ENCODE measurements at places on chromosomes 5 and 9.

DNA sequence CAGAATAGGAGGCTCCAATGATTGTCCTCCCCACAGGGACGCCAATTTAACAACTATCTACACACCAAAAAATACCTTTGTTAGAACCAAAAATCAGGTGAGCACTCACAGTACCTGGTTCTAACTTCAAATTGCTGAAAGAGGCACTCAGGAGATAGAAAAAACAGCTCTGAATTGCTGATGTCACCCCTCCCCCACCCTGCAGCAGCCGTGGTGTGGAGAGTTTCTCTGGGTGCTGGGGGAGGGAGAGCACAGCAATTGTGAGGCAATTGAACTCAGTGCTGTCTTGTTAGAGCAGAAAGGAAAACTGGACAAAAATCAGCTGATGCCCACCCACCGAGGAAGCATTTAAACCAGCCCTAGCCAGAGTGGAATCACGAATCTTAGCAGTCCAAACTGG is 41.8 kb downstream of the TNFSF8 start:
- DNase-seq: no peak
- H3K4me1 ChIP-seq: peaks cover 33% of the 10 kb centered on the region
- H3K4me3 ChIP-seq: no peak overlapping the region
- no peak overlapping the region for H3K27ac ChIP-seq
- no peaks in the 10 kb centered on the region for H3K27me3 ChIP-seq

GRCh38 chr5:36202521-36202961 is 39.2 kb downstream of the NADK2 start:
- no peaks in the 10 kb centered on the region for H3K4me1 ChIP-seq
- no peak overlapping the region for H3K4me3 ChIP-seq
- H3K27me3 ChIP-seq: no peaks in the 10 kb centered on the region
- peaks cover 11% of the 10 kb centered on the region for H3K36me3 ChIP-seq
- DNase-seq: no peak

DNA sequence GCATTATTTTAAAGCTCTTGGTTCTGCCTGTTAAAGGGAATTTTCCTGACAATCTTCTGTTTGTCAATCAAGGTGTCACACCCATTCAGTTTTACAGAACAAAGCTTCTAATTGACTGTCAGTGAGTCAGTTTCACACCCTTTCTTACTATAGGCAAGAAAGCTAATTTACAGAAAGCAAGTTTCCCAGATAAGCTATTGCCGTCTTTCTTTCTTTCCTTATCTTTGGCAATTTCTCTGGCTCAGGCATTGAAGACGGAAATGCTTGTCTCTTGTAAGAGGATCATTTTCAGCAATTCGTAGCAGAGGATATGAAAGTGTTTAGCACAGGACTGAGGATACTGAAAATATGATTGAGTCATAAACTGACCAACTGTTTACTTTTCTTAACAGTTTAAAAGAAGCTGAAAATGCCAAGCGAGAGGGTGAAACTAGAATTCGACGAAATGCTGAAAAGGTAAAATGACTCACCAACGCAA is 27.0 kb downstream of the SPINK5 start:
- no peaks in the 10 kb centered on the region for H3K27me3 ChIP-seq
- H3K4me1 ChIP-seq: no peaks in the 10 kb centered on the region
- no peak for DNase-seq
- no peak overlapping the region for H3K27ac ChIP-seq
- no peak overlapping the region for H3K4me3 ChIP-seq

- peaks cover 7% of the 10 kb centered on the region for H3K27me3 ChIP-seq
- DNase-seq: no peak
- H3K27ac ChIP-seq: no peak overlapping the region
- no peak overlapping the region for H3K4me3 ChIP-seq
Measured at GRCh38 chr5:168624850-168625364, 45.7 kb upstream of the PANK3 start.

- H3K4me1 ChIP-seq: no peaks in the 10 kb centered on the region
- H3K4me3 ChIP-seq: no peak overlapping the region
- no peaks in the 10 kb centered on the region for H3K36me3 ChIP-seq
Measured at GRCh38 chr5:137216976-137217598, 282.0 kb downstream of the SPOCK1 start.

GRCh38 chr9:22413884-22414283 is 32.7 kb upstream of the DMRTA1 start:
- no peaks in the 10 kb centered on the region for H3K36me3 ChIP-seq
- no peak overlapping the region for H3K27ac ChIP-seq
- H3K27me3 ChIP-seq: no peaks in the 10 kb centered on the region
- H3K4me3 ChIP-seq: no peak overlapping the region
- no peak for DNase-seq
- H3K4me1 ChIP-seq: no peaks in the 10 kb centered on the region

- no peak for DNase-seq
- H3K4me3 ChIP-seq: no peak overlapping the region
- H3K27ac ChIP-seq: no peak overlapping the region
Measured at GRCh38 chr5:111853748-111854147, 96.8 kb upstream of the NREP start.

DNA sequence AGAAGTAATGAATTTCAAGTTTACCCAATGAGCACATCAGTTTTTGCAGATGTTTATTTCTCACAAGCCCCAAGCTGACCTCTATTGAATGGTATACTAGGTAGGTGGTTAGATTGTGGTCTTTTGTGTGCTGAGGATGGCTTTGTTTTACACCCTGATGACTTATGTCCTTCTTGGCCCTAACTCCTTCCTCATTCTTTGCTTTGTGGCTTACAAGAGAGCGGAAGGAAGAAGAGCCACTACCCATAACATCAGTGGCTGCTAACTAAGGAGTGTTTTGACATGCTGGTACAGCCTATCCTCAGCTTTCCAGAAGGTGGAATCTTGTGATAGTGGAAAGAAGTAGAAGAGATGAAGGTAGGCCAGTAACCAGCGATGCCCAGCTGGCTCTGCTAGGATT is 85.7 kb upstream of the NTRK2 start:
- no peaks in the 10 kb centered on the region for H3K27me3 ChIP-seq
- H3K4me3 ChIP-seq: no peak overlapping the region
- no peak overlapping the region for H3K27ac ChIP-seq
- no peak for DNase-seq

DNA sequence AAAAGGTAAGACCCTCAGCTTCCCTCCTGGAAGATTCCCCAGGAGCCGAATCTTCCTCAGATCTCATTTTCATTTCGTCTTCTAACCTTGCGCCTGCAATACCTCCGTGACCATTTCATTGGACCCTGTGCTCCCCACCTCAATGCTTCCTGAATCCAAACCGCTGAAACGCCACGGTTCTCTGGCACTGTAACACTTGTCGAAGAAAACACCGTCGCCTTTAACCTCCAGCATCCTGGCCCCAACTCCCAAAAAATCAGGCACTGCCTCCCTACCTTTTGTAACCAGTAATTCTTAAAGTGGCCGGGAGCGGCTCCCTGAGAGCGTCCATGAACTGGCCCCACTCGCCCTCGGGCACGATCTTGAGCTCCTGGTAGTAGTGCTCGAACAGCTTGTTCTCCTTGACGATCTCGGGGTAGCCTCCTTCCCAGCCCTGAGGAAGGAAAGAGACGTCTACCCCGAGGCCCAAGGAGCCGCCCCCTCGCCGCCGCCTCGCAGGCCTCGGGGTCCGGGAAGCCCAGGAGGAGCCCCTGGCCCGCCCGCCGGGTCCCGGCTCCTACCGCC is 438 bp downstream of the NSUN2 start:
- H3K4me3 ChIP-seq: peak overlapping the region; percentile 91
- H3K27ac ChIP-seq: peak overlapping the region; percentile 98
- no peak for DNase-seq

DNA sequence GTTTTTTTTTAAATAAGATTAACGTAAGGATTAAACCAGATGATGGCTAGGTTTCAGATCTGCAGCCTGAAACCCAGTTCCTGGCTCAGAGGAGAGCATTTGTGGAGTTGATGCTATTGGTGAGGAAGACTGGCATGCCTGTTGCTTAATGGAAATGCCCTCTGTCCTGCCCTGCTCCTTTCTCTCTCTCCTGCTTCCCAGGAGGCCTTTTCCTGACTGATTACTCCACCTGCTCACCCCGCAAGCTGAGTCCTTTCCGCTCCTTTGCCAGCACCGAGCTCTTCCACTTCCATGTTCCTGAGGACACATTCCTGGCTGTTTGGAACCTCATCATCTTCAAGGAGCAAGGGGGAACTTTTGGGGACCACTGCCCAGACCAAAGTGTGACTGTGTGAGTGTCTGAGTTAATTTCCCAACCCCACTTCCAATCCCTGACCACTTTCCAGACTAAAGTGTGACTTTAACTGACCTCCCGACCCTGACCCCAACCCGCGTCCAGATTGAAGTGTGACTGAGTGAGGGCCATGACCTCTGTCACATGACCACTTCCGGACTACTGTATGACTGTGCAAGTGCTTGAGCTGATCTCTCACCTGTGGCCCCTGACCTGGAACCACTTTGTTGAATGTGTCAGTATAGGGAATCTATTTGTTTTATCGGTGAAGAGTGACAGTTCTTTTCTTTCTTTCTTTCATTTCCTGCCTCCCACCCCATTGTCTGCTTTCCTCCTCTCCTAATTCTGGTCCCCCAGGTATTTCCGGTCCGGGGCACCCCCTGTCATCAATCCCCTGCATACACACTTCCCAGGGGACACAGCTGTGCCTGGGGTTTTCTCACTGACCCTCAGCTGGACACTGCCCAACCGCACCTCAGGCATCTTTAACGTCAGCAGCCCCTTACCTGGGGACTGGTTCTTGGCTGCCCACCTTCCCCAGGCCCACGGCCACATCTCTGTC is 5.5 kb downstream of the TMEM8B start:
- H3K4me1 ChIP-seq: peaks cover 17% of the 10 kb centered on the region
- DNase-seq: no peak
- no peak overlapping the region for H3K4me3 ChIP-seq
- no peak overlapping the region for H3K27ac ChIP-seq
- no peaks in the 10 kb centered on the region for H3K36me3 ChIP-seq
- peaks cover 22% of the 10 kb centered on the region for H3K27me3 ChIP-seq

GRCh38 chr5:156431956-156432829 is 105.2 kb downstream of the SGCD start:
- H3K36me3 ChIP-seq: no peaks in the 10 kb centered on the region
- no peak overlapping the region for H3K4me3 ChIP-seq
- peaks cover 7% of the 10 kb centered on the region for H3K27me3 ChIP-seq
- H3K27ac ChIP-seq: no peak overlapping the region
- peaks cover 2% of the 10 kb centered on the region for H3K4me1 ChIP-seq
- DNase-seq: no peak
